ENCODE measurements at places on chromosomes 7 and 10.

DNA sequence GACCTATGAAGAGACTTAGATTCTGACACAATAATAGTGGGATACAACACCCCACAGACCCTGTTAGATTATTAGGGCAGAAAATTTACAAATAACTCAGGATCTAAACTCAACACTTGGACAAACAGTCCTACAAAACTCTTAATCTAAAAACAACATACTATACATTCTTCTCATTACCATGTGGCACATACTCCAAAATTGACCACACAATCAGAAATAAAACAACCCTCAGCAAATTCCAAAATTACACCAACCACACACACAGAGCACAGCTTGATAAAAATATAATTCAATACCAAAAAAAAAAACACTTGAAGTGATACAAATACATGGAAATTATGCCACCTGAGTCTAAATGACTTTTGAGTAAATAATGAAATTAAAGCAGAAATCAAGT lies 7.8 kb downstream of the ZNF680 start:
- DNase-seq = no peak

DNA sequence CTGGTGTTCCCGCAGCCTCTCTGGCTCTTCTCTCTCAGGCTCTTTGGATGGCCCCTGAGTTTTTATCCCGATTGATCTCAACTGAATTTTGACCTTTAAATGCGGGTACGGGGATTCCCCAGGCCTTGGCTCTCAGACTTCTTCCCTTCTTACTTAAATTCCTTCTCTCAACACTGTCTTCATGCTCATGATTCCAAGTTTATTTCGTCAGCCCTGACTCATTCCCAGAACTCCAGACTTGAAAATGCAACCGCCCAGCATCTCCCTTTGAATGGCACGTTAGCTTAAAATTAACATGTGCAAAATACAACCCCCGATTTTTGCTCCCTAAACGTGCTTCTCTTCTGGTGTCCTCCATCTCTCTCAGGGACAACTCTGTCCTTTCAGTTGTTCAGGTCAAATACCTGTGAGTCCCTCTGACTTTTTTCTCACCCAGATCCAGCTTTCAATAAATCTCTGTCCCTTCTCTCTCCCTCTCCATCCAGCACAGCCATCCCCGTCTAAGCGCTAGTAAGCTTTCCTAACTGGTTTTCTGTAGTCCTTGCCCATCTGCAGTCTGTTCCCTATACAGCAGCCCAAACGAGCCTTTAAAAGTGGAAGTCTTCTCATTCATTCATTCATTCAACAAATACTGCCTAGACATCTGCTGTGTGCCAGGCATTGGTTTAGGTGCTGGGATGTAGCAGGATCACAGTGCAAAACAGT lies 7.1 kb downstream of the HECW1 start:
- no peak for DNase-seq

- DNase-seq = no peak
These were observed 204.1 kb downstream of the TRIL start for GRCh38 chr7:28754027-28754426.

GRCh38 chr7:75638594-75639070 lies 100.1 kb downstream of the HIP1 start:
- DNase-seq = no peak

DNA sequence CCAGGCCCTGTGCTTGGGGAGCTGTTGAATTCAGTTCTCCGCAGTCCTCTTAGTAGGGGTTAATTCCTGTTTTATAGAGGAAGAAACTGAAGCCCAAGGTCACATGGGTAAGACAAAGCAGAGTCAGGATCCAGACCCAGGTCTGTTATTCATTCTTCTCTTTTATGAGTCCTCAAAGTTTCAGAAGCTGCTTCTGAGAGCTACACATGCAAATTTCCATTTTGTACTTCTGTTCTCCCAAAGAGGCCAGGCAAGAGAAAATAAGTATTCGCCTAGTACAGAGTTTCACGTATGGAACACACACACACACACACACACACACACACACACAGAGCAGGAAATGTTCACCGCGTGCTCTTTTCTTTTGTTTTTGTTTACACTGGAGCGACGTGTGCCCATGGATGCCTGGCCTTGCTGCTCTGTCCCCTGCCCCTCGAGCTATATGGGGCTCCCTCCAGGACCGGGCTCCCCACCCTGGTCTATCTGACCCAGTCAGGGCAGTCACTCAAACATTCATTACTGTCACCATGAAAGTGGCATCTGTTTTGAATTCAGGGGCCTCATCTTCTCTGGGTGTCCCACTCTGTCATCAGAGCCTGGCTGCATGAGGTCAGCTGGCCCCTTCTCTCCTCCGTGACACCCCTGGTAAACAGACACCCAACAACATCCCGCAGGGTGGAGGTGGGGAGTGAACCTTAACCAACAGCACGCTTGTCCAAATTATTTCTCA lies 84.4 kb downstream of the TNS3 start:
- peak; percentile 57 for DNase-seq

- no peak for DNase-seq
These were observed 267.5 kb downstream of the SNX13 start for GRCh38 chr7:17672783-17673182.

DNA sequence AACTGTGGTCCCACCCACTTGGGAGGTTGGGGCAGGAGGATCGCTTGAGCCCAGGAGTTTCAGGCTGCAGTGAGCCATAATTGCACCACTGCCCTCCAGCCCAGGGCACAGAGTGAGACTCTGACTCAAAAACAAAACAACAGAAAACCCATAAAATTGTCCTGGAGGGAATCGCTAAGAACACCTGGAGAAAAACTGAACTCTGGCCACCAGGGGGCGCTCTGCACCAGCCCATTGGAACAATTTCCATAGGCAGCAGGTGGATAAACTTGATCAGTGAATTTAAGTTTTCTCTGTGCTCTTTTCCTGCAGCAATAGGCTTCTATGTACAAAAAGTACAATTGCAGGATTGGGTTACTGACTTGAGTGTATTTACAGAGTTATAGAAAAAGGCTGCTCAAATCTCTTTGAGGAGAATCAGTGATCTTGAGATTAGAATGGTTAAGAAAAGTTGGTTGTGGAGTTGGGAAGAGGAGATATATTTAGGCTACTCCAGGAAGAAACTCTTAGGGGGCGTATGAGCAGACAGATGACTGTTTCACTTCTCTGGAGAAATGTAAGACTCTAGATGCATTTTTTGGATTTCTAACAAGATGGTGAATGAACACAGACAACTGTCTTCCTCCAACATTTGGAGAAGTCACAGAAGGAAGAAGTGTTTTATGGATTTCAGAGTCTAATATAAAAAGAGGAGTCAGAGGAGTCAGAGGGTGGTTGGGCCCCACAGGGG lies 274.9 kb upstream of the GALNT17 start:
- peak; percentile 73 for DNase-seq

DNA sequence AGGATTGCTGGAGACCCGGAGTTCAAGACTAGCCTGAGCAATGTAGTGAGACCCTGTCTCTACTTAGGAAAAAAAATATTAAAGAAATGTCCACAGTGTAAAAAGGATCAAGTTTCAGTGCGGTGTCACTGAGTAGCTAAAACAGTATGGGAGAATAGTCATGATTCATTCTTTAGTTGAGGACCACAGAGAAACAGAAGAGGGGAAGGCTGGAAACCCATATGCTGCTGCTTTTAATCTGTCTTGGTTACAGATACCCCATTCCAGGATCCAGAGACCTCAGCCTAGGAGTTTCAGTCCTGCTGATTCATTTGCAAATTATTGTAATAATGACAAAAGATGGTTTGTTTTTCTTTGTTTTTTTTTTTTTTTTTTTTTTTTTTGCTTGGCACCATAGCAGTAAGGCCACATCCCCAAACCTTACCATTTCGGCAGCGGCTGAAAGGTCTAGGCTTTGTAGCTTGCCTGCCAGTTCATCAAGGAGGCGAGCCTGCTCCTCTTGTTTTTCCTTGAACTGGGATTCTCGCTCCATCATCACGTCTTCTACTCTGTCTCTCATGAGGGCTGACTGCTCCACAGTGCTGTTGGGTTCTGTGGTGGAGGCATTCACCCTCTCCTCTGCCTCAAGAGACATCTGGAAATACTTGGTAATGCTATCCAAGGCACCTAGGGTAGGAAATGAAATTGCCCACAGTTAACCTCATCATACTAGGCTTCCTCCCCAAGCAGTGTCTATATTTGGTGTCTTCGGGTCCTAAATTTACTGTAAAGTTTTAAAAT lies 44.2 kb downstream of the DLD start:
- DNase-seq = no peak

- DNase-seq = no peak
These were observed 88.5 kb downstream of the VTI1A start for GRCh38 chr10:112535531-112535951.

DNA sequence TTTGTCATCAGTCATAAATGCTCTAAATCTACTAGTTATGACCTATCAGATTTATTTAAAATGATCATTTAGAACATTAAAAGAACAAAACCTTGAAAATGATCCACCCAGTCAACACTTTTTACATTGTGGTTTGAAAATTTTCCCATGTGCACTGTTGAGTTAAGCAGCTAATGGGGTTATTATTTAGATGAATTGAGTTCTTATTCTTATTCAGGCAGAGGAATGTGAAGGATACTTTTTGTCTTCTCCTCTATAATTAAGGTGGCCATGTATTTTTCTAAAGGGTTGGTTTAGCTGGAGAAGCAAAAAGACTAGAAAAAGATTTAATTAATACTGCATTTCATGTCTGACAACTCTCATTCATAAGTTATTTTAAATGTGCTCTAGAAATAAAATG lies 74.9 kb upstream of the FEZF1 start:
- DNase-seq = no peak

DNA sequence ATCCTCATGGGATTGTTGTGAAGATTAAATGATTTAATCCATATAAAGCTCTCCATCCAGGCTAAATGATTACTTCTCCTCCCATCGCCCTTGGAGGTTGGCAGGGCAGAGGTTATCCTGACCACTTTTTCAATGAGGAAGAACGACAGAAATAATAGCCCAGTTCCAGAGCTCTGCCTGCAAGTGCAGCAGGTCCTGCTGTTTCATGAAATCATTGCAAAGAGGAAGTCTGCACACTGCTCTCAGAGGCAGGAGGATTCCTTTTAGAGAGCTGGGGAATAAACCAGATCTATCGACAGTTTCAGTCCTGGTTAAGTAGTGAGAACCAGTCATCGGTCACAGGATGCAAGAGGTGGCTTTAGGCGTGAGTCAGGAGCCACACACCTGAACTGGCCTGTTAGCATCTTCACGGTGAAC lies 25.0 kb upstream of the CDH23 start:
- peak; percentile 56 for DNase-seq

- DNase-seq = peak; percentile 18
These were observed 163.9 kb upstream of the PPP1R3A start for GRCh38 chr7:114082642-114083165.

- DNase-seq = no peak
These were observed 9.2 kb downstream of the PFKFB3 start for GRCh38 chr10:6211671-6212635.
